ENCODE measurements at places on chromosomes 16 and 17.

DNA sequence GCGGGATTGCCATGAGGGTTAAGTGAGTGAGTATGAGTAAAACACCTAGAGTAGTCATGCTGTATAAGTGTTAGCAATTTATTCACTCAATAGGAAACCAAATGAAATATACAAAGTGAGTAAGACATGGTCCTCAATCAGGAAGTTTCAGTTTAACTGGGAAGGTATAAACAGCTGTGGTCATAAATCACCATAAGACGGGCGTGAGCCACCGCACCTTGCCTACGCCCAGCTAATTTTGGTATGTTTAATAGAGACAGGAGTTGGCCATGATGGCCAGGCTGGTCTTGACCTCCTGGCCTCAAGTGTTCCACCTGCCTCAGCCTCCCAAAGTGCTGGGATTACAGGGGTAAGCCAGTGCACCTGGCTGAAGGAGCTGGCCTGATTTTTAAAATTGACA lies 27.0 kb downstream of the RNF135 start:
- no peak for DNase-seq

- DNase-seq = no peak
Observed at GRCh38 chr17:7063518-7064094, 16.4 kb downstream of the CLEC10A start.

GRCh38 chr16:8080817-8081216 lies 509.5 kb downstream of the TMEM114 start:
- no peak for DNase-seq

DNA sequence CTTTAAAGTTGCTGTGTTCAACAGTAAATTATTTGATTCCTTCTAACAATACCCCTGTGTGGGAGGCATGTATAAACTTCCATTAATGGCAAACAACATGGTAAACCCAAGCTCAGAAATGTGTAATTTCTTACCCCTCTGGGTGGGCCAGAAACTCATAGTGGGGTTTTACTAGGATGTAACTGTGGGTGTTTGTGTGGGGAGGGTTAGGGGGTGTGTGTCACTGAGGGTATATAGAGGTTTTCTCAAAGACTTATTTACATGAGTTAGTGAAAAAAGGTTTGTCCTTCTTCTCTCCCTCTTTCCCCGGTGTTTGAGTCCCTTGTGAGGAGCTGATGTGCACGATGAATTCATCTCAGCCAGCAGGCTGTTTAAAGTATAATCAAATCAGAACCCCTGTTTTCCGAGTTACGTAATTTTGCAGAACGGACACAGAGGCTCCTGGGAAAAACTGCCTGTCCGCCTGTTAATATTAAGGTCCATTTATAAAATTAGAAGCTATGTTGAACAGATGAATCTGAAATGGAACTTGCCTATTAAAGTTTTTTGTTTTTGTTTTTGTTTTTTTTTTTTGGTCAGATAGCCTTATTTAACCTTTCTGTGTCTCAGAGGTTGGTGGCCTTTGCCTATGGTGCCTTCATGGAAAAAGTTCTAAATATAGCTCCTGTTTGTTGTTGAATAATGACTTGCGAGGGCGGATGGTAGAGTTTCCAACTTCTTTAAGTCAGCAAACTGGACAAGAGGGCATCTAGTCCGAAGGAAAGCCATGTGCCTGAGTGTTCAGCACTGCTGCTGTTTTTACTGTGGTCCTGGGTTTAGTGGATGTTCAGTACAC lies 73.3 kb downstream of the MSI2 start:
- no peak for DNase-seq

GRCh38 chr16:84609563-84610177 lies 8.2 kb downstream of the COTL1 start:
- DNase-seq = no peak

GRCh38 chr17:44558334-44558709 lies 1.0 kb downstream of the FZD2 start:
- DNase-seq = no peak

All from globus pallidus (tissue), 1 donor.